Inflammatory macrophage (primary cell): ENCODE measurements at places on chromosomes 6 and 20.

DNA sequence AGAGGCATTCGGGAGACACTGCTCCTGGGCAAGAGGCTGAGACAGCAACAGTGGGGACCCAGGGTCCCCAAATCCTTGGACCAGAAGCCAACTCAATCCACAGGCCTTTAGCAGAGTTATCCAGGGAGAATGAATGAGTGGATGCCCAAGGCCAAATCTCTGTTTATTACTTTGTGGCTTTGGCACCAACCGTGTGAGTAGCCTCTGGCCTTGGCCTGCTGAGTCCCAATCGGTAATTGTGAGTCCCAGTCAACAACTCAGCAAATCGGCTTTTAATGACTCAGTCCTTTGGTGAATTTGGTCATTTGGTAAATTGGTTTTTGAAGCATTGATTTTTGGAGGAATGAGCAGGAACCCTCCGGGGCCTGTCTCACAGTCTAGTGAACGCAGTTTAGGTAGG lies 29.1 kb upstream of the ECI2 start:
- DNase-seq: no peak

GRCh38 chr6:71139249-71139648 lies 149.4 kb upstream of the OGFRL1 start:
- DNase-seq: peak; percentile 13

DNA sequence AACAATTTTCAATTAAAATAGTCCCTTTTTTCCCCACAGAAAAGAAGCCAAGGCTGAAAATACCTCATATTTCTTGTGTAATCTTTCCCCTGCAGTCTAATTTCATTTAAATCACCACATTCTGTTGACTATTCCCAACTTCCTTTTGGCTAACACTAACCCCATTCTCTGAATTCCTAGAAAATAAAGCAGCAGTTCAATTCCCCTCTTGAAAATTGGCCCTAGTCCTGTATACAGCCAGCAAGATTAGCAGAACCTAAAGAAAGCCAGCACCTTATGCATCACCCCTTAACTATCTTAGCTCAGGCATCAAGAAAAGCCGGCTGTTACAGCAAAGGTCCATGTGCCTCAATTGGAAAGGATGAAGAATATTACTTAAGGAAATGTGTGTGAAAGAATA lies 69.7 kb downstream of the MDN1 start:
- no peak for DNase-seq

DNA sequence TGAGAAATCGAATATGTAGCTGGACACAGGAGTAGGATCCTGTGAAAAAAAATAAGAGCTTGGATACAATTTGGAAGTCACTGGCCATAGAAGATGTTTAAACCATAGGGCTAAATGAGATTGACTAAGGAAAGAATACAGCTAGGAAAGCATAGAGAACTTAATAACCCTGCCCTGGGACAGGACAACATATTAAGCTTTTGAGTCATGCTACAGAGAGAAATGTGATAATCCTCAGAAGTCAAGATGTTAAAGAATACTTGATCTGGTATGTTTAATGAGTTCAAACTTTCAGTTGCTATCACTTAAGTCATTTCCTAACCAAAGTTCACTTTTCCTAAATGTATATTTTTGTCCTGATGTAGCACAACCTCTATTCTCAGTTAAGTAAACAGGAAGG lies 154.6 kb upstream of the TSHZ2 start:
- DNase-seq: no peak

DNA sequence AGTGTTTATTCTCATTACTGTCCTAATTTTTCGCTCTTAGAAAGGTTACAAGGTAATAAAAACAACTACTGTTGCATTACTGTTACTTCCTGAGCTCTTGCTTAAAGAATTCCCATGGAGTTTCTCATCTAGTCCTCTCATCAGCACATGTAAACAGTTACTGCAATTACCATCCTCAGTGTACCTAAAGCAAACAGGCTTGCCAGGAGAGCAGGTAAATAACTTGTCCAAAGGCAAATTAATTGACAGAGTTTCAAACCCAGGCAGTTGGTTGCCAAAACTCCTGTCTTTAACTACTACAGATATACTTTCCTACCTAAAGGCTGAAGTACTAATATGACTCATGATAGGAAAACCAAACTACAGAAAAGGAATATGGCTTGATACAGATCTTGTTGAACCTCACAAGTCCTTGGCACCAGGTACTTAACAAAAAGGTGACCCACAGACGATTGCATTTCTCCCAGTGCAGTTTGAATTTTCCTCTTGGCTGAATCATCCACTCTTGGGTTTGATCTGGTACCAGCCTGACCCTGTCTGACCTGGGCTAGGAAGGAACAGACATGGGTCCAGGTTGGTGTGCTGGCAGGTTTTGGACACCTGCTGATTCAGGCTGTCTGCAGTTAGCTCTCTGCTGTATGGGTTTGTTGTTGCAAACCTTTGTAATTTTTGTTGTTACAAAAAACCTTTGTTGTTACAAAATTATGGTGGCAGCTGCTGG lies 153.0 kb downstream of the CFAP61 start:
- no peak for DNase-seq

DNA sequence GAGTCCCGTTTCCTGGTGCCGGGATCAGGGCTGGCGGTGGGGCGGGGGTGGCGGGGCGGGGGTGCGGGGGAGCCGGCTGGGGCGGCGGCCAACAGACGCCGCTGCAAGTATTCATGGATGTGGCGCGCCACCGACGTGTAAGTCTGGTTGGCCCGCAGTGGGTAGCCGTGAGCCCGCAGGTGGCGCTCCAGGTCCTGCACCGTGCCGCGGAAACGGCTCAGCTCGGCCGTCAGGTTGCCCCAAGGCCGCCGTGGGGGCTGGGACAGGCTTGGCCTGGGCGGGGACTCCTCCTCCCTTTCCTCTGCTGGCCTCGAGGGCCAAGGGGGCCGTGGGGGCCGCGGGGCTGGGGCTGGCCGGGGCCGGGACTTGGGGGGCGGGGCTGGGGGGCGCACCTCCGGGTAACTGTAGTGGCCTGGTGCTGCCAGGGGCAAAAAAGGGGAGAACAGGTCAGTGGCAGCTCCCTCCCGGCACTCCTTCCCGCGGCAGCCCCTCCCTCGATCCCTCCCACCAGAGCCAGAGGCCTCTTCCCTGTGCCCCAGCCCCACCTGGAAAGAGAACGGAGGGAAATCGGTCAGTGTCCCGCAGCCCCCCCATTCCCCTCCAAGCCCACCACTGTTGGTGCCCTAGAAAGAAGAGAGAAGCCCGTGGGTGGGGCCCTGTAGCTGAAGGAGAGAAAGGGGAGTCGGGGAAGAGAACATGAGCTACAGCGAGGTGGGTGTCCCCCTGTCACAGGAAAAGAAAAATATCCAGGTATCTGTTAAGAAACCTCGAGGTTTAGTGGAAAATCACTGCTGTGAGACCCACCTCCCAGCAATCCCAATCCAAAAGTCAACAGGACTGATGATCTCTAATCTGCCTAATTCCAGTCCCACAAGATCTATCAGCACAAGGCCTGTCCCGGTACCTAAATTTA lies 21.3 kb downstream of the TNXB start:
- DNase-seq: peak; percentile 34

- no peak for DNase-seq
Observed at GRCh38 chr6:106159531-106159940, 73.4 kb downstream of the PRDM1 start.

GRCh38 chr20:62413896-62414481 lies 6.9 kb upstream of the CABLES2 start:
- no peak for DNase-seq

DNA sequence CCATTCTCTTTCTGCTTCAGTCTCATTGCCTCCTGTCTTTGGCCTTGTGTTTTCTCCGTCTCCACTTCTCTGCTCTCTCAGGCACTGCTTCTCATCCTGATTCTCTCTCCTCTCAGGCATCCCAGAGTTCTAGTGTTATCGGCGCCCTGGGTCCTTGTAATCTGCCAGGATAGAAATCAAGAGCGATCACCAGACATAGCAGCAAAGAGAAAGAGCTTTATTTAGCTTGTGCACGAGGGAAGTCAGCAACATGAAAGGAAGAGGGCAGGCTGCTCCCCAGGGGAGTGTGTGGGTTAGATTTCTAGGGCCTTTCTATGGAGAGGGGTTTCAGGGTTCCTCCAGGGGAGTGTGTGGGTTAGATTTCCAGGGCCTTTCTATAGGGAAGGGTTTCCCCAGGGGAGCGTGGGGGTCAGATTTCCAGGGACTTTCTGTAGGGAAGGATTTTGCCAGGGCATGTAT lies 32.5 kb downstream of the SUN5 start:
- no peak for DNase-seq

- no peak for DNase-seq
Observed at GRCh38 chr6:24455061-24455460, 34.3 kb downstream of the GPLD1 start.

DNA sequence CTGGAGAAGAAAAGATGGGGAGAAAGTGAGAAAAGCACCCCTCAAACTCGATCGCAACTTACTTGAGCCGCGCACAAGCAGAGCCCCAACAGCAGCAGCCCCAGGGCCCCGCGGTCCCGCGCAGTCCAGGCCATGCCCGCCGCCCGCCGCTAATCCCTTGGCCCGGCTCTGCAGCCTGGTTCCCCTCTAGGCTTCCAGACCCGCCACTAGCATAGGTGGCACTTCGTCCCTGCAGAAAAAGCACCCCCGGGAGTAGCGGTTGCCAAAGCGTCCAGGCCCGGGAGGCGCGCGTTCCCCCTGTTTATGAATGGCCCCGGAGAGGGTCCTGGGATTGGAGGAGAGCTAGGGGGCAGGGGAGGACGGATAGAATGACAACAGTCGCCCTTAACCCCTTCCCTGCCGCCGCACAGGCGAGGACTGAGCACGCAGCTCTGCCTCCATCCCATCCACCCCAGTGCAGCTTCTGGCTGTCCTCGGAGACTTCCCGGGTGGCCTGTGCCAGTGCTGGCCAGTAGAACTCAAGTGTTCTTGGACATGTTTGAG lies 19.9 kb downstream of the COL9A1 start:
- DNase-seq: no peak

DNA sequence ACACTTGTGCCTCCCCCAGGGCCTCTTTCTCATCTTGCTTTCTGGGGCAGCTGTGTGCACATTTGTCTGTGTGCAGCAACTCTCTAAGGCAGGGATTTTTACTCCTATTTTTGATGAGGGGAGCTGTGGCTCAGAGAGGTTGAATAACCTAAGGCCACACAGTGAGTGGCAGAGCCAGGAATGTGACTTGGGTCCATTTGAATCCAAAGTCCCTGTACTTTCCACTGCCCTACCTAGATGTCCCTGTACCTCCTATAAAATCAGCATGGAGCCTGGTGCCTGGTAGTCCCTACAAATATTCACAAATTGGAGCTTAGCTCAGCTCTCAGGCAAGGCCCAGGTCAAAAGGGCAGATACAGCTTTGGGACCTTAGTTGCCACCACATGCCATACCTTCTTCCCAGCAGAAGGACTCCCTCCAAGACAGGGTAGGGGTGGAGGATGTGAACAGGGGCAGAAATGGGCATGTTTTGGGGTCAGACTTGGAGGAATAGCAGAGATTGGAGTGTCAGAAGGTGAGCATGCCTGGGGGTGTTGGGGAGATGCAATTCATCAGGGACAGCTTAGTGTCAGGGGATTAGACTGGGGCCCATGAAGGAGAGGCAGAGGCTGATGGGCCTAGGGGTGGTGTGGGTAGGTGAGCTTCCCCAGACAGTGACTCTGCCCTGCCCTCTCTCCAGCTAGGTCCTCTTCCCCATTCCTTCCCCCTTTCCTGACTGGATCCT lies 4.1 kb upstream of the VEGFA start:
- DNase-seq: no peak

DNA sequence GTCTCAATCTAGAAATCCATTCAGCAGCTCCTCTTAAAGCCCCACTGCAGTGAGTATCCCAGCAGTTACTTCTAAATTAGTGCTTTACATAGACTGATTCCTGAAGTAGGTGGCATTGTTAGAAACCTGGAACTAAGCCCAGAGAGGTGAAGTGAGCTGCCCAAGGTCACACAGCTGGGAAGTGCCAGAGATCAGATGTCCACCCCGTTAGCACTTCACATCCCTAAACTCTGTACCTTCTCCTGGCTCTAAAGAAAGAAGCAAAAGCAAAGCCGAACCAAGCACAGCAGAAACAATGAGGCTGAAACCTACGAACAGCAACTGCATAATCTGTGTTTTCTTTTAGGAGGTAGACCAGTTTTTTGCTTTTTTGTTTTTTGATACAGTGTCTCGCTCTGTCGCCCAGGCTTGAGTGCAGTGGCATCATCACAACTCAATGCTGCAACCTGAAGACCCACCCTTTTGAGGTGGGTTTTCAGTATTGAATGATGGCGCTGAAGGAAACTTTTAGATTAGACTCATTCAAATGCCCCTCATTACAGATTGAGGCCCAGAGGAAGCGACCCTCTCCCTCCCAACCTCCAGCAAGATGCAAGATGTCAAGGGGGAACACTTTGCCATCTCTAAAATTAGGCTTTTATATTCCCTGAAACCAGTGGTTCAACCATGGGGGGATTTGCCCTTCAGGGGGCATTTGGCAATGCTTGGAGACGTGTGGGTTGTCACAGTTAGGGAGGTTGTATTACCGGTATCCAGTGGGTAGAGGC lies 3.2 kb upstream of the ZMYND8 start:
- DNase-seq: no peak

DNA sequence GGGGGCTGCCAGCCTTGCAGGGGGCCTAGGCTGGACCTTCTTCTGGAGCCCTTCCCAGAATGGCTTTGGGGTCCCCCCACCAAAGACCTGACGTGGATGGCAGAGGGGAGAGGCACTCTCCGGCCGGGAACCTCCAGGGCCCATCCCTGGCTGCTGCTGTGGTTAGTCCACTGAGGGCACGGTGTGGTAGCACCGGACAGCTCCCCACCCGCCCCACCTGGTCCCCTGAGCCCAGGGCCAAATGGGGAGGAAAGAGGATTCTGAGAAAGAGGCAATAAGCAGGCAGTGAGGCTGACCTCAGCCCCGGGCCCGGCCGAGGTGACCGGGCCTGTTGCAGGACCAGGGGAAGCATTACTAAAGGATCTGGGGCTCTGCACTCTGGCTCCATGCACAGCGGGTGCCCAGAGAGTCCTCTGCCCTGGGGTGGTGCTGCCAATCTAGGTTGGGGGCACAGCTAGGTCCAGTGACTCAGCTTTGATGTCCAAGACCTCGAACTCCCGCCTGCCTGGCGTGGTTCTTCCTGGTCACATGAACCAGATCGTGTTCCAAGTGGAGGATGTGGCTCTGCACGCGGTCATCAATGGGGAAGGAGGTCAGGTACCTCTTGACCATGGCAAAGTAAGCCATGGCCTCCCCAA lies 2.2 kb downstream of the CENPB start:
- DNase-seq: no peak

DNA sequence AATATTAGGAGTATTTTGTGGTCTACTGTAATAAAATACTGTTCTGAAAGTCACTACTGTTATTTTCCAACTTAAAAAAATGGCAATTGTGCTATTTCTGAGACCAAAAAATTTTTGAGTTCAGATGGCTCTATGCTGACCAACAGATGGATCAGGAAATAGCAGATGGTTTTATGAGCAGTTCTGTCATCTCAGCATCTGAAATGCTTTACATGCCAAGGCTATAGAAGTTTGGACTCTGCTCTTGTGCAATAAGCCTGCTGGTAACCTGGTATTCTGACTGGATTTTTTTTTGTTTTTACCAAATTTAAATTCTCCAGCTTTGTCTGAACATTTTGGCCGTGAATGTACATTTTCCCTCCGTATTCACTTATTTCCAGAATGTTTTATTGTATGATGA lies 1127.5 kb downstream of the GRIK2 start:
- no peak for DNase-seq
